NCI-H1105 (cell line): ENCODE measurements at places on chromosomes 6 and 20.

- DNase-seq: no peak
These were observed 19.6 kb upstream of the ABT1 start for GRCh38 chr6:26576929-26577719.

- DNase-seq: no peak
These were observed 63.9 kb upstream of the MRPS10 start for GRCh38 chr6:42281570-42281969.

DNA sequence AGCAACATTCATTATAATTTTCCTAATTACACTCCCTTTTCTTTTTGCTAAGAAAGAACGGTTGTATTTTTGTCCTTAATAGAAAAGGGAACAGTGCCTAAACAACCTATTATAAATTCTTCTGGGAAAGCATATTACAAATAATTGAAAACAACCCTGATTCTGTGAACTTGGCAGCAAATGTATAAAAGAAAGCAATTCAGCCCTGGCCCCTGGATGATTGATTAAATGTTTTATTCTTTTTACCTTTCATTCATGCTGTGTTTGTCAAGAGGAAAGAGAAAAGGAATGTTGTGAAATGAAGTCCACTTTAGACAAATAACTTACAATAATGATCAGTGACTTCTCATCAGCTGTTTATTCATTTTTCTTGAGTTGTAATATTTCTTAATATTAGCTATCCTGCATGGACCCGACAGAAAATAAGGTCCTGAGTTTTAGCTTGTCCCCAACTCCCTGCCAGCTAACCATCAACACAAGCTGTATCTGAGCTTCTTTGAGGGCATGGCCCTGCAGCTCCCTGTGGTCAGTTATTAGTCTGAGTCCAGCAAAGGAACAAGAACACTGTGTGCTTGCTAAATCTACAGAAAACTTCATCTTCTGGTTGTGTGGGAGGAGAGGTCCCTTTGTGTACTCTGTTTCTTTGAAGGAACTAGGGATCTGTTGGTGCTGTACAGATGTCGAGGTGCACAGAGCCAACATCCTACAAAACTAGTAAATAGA, 248.2 kb downstream of the LAMA2 start:
- no peak for DNase-seq

DNA sequence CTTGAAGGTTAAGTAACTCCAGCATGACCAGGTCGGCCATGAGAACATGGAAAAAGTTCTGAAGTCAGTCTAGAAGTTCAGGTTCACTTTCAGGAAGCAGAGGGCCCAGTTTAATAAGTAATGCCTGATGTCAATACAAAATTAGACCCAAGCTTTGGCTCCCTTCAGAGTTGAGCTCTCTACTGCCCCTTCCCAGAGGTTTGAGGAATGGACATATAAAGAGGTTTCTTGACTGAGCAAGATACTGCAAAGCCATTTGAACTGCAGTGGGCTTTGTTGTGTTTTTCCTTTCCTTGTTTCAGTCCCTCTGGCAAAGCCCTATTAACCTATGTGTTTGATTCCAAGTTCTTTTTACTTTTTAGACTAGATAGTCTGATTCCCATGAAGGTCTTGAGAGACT, 97.8 kb upstream of the PREP start:
- DNase-seq: no peak

- DNase-seq: no peak
These were observed 397.2 kb upstream of the MAP3K7 start for GRCh38 chr6:90984066-90984465.

DNA sequence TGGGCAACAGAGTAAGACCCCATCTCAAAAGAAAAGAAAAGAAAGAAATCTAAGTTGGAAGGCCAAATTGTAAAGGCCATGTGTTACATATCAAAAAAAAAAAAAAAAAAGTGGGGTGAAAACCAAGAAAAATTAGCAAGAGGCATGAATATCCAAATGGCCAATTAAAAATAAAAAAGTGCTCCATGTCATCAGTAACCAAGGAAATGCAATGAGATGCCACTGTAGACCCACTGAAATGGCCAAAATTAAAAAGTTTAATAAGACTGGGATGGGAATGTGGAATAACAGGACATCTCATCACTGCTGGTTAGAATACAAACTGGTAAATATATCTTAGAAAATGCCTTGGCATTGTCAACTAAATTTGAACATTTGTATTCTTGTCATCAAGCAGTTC, 30.1 kb upstream of the BCLAF1 start:
- no peak for DNase-seq

- DNase-seq: no peak
These were observed 52.6 kb downstream of the FIG4 start for GRCh38 chr6:109743739-109744138.

- no peak for DNase-seq
These were observed 152.3 kb downstream of the EDN1 start for GRCh38 chr6:12442455-12442854.

- no peak for DNase-seq
These were observed 14.2 kb upstream of the SYNJ2 start for GRCh38 chr6:157967486-157967885.

- DNase-seq: no peak
These were observed 75.3 kb downstream of the UTRN start for GRCh38 chr6:144360401-144360800.

GRCh38 chr6:50698546-50698945, 14.8 kb upstream of the TFAP2D start:
- no peak for DNase-seq

DNA sequence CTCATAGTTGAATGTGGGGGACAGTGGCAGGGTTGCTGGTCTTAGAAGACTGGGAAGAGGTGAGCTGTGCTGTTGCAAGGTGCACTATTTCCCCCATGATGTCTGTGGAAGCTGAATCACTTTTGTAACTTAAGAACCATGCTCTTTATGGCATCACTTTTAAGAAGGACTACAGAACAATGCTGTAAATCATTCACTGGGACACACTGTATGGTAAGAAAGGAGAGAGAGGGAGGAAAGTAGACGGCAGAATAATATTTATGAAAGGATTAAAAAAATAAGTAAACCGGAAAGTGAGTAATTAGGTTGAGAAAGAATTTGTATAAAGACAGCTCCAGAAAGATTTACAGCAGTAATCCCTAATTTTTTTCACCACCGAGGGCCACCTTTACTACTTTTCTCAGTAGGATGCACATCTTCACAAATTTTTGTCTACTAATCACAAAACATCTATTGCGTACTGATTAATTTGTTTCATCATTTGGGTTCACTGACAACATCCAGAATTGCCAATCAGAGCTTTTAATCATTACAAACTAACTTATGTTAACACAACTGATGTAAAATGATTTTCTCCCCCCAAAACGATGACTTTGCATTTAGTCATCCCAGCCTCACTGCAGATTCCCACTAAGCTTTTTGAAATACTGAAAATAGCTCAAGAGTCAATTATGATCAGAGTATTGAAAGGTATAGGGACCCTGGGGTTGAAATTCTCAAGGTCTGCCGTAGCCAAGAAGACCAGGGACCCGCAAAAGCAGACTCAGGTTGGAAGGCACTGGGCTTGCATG, 560.7 kb upstream of the NOX3 start:
- no peak for DNase-seq

- DNase-seq: no peak
These were observed 112.7 kb downstream of the RTN4IP1 start for GRCh38 chr6:106516616-106517015.

DNA sequence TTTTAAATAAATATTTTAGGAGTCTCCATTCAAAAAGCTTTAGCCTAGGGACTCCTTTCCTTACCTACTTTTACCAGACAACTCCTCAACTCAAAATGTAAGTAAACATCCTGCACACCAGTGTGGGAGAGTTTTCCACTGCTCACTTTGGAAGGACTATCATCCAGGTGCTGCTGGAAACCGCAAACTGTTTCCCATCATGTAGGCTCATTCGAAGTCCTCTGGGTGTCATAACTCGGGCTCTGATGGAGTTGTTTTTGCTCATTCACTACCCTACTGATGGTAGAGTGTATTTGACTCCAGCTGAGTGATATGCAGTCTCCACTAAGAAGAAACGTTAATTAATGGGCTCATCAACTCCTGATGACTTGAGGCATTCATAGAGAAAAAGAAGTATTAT, 136.5 kb upstream of the AKAP12 start:
- no peak for DNase-seq

DNA sequence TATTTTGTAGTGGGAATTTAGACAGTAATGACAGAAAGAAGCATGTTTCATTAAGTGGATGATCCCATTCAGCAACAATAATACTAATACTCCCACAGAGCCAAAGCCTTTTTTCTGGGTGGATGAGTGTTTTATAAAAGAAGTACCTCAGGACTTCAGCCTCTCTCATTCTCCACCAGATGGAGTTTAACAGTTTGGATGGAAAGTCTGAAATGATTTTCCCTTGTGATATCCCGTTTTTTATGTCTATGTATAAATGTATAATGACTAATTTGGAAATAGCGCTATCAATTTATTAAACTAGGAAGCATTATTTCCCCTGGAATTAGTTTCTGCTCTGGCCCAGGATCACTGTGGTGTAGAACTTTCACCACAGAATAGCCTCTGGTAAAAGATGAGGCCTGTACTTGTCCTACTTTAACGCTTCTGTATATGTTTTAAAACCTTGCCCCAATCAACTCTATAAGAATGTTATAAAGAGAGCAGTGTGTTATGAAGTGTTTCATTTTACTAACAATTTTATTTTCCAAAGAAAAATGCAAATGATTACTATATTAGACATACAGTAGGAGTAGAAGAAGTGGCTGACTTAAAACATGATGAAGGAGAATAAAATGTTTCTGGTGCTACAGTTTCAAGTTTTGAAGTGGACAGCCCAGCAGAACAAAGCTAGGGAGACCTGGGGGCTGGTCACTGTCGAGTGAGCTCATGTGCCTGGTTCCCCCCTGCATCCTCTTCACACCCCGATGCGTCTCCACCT, 135.6 kb downstream of the HIVEP1 start:
- DNase-seq: no peak

GRCh38 chr6:137390334-137390733, 103.9 kb downstream of the OLIG3 start:
- no peak for DNase-seq

- DNase-seq: no peak
These were observed 5.5 kb downstream of the HLA-DQA1 start for GRCh38 chr6:32642720-32643106.

- DNase-seq: no peak
These were observed 33.2 kb downstream of the MAP7 start for GRCh38 chr6:136517002-136517401.

- no peak for DNase-seq
These were observed 6.9 kb downstream of the FAM184A start for GRCh38 chr6:119071576-119071975.

GRCh38 chr6:54698974-54699373, 147.6 kb upstream of the FAM83B start:
- DNase-seq: no peak

GRCh38 chr6:125114248-125114858, 39.2 kb upstream of the TPD52L1 start:
- DNase-seq: peak; percentile 53

- no peak for DNase-seq
These were observed 9.8 kb upstream of the HECA start for GRCh38 chr6:139124887-139125672.

DNA sequence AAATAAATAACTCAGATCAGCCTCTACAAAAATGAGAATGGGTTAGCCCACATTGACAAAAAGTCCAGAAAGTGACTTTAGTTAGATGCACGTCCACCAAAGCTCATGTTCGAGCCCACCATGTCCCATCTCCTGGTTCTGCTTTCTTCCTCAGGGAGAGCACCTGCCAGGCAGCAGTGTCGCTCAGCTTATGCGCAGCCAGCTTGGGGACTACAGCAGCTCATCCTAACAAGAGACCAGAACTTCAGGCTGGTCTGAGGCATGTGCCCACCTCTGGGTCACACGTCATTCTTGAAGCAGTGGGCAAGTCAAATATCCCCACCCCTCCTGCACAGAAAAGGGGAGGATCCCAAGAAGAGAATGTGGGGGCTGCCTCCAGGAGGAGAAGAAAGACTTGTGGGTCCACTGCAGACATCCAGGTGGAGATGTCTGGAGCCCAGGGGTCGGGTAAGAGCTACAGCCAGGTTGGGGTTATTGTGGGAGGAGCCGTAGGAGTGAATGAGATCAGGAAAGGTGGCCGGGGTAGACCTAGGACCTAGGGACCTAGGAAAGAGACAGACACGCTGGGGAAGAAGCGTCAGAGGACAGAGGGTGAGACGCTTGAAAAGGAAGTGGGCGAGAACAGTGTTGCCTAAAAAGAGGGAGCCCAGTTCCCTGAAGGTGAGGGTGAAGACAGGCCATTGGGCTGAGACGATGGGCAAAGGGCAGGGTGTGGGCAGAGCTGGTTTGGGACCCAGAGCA, 52.5 kb downstream of the SSR1 start:
- no peak for DNase-seq

DNA sequence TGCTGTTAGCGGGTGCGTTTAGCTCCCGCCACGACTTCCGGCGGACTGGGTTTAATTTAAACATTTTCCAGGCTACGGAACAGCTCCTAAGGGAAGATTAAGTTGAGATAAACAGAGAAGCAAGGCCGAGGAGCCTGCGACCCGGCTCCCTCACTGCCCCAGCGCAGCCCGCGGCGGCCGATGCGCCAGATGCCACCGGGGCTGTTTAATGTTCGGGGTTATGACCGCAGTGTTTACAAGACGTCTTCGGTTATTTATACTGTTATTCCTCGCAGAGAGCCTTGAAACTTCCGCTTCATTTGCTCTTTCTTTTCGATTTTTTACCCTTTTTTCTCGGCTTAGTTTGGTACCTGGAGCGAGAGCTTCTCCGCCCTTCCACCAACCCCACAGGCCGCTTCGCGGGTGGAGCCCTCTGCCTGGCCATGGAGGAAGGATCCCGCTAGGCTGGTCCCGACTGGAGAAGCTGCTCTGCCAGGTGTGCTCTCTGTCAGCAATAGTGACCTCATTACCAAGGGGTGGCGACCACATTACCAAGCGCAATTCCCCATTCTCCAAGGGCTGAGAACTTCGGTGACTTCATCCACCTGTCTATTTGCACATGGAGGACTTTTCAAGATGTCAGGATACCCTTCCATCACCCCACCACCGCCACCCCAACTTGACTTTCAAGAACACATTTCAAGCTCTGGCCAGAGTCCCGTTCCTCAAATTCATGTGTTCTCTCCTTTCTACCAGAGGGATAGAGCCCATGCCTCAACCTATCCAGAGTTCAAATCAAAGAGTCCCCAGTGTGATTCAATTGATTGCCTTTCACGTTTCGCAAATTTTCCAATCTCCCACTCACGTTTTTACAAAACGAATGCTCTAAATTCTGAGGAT, 4.1 kb downstream of the TCF21 start:
- no peak for DNase-seq

DNA sequence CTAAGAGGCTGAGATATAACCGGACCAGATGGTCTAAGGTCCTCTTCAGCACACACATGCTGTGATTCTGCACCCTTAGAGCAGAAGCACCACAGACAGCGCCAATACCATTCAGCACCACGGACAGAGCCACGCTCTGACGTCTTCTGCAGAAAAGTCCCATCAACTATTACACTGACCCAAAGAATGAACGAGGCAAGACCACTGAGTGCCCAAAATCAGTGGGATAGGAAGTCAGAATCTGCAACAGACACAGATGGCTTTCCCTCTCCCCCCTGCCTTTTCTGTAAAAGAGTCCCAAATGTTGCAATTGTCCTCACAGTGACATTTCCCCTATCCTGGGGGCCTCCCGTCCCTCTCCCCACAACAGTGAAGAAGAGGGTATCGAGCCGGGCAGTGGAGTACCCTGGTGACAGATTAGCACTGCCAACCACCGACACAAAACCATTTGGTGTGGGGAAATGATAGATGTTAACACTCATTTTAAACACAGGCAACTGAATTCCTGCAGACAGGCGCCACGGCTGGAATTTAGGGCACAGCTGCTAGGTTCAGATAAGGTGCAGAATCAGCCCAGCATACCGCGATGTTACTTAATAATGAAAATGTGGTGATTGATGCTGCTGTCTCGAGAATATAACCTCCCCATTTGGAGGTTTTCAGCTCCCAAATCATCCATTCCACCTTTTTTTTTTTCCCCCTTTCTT, 66.6 kb upstream of the CTNNBL1 start:
- DNase-seq: no peak
